Lung (tissue), 17 donors: ENCODE measurements at places on chromosomes 6 and 20. TPM values are rescaled to one million over a fixed set of nuclear protein-coding genes. Genes with fewer than 3 reads are reported as not detected.

The OTOR gene
- not detected for total RNA-seq

The GNRH2 gene
- total RNA-seq, result not detected

The ADGB gene
- total RNA-seq, result 9.6 TPM

GRCh38 chr6:149489967-149490366, 5.2 kb upstream of the ZC3H12D start:
- H3K36me3 ChIP-seq, result no peaks in the 10 kb centered on the region
- no peaks in the 10 kb centered on the region for H3K4me1 ChIP-seq
- no peak overlapping the region for H3K4me3 ChIP-seq
- no peaks in the 10 kb centered on the region for H3K27me3 ChIP-seq
- H3K27ac ChIP-seq, result no peak overlapping the region
- DNase-seq, result no peak
